ENCODE measurements at places on chromosomes 12 and 14.

DNA sequence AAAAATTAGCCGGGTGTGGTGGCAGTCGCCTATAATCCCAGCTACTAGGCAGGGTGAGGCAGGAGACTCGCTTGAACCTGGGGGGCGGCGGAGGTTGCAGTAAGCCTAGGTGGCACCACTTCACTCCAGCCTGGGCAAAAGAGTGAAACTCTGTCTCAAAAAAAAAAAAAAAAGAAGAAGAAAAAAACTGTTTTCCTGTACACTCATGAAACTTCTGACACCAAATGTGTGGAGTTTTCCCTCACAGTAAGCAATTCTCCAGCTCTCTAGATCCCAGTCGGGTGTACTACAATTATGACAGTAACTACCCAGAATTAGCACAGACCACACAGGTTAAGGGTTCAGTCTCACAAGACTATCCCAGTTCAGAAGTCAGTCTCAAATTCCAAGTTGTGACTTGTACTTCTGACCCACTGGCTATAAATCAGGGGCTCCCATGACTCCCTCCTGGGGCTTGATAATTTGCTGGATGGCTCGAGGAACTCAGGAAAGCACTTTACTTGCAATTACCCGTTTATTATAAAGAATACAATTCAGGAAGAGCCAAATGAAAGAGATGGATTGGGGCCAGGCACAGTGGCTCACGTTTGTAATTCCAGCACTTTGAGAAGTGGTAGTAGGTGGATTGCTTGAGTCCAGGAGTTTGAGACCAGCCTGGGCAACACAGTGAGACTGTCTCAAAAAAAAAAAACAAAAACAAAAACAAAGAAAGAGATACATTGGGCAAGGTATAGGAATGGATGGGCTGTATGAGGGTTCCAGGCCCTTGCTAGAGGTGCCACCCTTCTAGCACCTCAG lies 12.4 kb upstream of the ARF6 start:
- no peak for DNase-seq

DNA sequence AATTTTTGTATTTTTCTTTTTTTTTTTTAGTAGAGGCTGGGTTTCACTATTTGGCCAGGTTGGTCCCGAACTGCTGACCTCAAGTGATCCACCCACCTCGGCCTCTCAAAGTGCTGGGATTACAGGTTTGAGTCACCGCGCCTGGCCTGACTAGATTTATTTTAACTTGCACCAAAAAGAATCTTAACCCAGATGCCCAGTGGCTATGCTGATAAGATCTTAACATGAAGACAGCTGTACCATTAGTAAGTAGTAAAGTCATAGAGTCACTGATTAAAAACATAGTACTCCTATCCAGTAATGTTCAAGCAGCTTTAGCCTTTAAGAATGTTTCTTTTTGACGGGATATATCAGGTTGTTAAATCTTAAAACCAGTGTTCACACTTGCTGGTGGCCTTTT lies 1061.8 kb upstream of the FLRT2 start:
- DNase-seq: no peak

GRCh38 chr14:35827678-35828472 lies 1.7 kb downstream of the BRMS1L start:
- no peak for DNase-seq

DNA sequence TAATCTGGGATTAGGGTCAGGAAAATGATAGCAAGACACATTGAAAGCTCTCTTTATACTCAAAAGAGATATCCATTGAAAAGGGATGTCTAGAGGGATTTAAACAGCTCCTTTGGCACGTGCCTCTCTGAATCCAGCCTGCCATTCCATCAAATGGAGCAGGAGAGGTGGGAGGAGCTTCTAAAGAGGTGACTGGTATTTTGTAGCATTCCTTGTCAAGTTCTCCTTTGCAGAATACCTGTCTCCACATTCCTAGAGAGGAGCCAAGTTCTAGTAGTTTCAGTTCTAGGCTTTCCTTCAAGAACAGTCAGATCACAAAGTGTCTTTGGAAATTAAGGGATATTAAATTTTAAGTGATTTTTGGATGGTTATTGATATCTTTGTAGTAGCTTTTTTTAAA lies 25.4 kb upstream of the PLEKHD1 start:
- no peak for DNase-seq

GRCh38 chr12:115864396-115864795 lies 413.1 kb downstream of the MED13L start:
- no peak for DNase-seq

DNA sequence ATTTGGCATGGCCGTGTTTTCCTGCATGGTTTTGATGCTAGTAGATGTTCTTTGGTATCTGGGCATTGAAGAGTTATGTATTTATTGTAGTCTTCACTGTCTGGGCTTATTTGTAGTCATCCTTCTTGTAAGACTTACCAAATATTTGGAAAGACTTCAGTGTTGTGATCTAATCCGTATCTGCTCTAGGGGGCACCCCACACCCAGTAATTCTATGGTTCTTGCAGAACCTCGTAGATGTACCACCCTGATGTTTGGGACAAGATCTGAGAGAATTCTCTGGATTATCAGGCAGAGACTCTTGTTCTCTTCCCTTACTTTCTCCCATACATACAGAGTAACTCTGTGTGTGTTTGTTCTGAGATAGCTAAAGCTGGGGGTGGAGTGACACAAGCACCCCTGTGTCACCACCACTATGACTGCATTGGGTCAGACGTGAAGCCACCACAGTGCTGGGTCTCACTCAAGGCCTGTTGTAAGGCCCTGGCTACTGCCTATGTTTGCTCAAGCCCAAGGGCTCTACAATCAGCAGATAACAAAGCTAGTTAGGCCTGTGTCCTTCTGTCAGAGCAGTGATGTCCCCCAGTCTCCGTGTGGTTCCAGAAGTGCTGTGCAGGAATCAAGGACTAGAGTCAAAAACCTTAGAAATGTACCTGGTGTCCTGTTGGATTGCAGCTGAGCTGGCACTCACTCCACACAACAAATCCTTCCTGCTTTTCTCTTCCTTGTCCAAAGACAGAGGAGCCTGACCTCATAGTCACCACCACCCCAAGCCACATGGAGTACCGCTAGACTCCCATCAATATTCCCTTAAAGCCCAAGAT lies 9.6 kb downstream of the RDH16 start:
- no peak for DNase-seq

- no peak for DNase-seq
Observed at GRCh38 chr12:89179245-89179644, 173.1 kb downstream of the DUSP6 start.

GRCh38 chr12:15682826-15683225 lies 106.4 kb downstream of the EPS8 start:
- no peak for DNase-seq

- no peak for DNase-seq
Observed at GRCh38 chr14:35825968-35826217, 245 bp upstream of the BRMS1L start.

- no peak for DNase-seq
Observed at GRCh38 chr14:104898195-104898558, 26.5 kb upstream of the PLD4 start.

- peak; percentile 98 for DNase-seq
Observed at GRCh38 chr12:88299567-88300101, 157.5 kb downstream of the TMTC3 start.

- no peak for DNase-seq
Observed at GRCh38 chr12:72281126-72281525, 9.0 kb downstream of the TRHDE start.

DNA sequence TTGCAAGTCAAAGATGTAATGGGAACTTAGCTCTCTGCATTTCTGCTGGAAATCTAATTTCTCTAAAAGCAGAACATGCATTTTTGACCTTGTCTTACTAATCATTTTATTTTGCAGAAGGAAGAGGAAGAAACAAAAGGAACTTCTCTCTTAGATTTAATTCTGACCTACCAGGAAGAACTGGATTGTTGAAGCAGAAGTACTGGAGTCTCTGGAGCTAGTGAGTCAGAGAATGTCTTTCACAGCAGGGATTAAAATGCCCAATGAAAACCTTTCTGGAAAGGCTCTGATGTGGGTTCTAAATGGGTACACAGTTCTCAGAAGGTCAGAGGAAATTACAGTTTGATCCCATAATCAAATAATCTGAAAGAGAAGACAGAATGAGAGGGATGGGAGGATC lies 70.8 kb upstream of the GNG2 start:
- DNase-seq: no peak

DNA sequence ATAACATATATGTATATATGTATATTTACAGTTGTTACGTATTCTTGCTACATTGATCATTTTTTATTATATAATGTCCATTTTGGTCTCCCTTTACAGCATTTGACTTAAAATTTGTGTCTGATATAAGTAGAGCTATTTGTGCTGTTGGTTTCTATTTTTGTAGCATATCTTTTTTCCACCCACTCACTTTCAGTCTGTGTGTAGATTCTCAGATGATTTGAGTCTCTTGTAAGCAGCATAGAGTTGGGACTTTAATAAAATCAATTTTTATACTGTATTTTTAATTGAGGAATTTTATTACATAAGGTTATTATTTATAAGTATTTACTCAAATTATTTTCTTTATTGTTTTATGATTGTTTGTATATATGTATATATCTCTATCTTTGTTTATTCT lies 1293.7 kb downstream of the TMEM121 start:
- DNase-seq: no peak
